ENCODE measurements at places on chromosomes 1 and 21. TPM values are rescaled to one million over a fixed set of nuclear protein-coding genes. Genes with fewer than 3 reads are reported as not detected.

DENND2C gene
- total RNA-seq: 0.47 TPM

LCA5L gene
- 0.28 TPM for total RNA-seq

SLC2A5 gene
- total RNA-seq: under 0.01 TPM

GNB1 gene
- total RNA-seq: 87.0 TPM

WNT3A gene
- not detected for total RNA-seq

SERPINC1 gene
- not detected for total RNA-seq

Data from endothelial cell of coronary artery (primary cell).